Stimulated activated CD4-positive, alpha-beta T cell treated with anti-CD3 and anti-CD28 coated beads, Interleukin-1b, Interleukin-23, amount 100 ng/mL, for 48 hours (primary cell): ENCODE measurements at places on chromosomes 16 and 17.

- DNase-seq, result no peak
Observed at GRCh38 chr16:23608194-23608593, 12.1 kb upstream of the NDUFAB1 start.

DNA sequence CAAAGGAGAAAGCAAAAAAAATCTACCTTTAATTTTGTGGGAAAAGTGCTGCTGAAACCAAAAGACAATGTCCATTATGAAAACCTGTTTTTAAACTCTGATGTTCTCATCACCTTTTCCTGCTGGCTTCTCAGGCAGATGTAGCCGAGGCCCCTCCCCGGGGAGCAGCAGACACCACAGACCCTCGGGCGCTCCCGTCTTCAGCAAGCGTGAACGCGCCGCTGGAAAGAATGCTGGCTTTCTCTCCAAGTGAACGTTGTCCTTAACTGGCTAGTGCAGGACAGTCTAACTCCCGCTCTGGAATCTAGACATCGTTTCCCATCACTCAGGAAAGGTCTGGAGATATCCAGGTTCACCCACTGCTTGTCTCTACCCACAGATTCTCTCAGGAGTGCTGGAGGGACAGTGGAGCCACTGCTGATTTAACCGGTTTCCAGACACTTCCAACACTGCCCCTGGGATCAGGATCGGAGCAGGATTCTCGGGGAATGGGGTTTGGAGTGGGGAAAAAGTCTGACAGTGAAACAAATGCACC lies 211.2 kb downstream of the RBFOX3 start:
- DNase-seq, result no peak

GRCh38 chr16:72894293-72895151 lies 153.4 kb downstream of the ZFHX3 start:
- no peak for DNase-seq

DNA sequence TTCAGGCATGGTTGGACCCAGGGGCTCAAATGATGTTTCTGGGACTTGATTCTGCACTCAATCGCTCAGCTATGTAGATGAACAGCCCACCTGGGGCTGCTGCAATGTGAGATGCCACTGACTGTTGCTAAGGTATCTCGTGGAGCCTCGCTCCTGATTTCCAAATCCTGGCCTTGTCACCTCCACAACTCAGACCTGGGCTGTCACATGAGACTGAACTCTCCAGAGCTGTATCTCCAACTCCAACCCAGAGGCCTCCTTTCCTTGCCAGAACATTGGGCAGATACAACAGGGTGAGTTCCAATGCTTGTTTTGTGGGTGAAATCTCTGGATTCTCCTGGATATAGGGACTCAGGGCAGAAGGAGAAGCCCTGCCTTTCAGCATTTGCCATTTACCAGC lies 79.5 kb downstream of the GNAO1 start:
- no peak for DNase-seq

DNA sequence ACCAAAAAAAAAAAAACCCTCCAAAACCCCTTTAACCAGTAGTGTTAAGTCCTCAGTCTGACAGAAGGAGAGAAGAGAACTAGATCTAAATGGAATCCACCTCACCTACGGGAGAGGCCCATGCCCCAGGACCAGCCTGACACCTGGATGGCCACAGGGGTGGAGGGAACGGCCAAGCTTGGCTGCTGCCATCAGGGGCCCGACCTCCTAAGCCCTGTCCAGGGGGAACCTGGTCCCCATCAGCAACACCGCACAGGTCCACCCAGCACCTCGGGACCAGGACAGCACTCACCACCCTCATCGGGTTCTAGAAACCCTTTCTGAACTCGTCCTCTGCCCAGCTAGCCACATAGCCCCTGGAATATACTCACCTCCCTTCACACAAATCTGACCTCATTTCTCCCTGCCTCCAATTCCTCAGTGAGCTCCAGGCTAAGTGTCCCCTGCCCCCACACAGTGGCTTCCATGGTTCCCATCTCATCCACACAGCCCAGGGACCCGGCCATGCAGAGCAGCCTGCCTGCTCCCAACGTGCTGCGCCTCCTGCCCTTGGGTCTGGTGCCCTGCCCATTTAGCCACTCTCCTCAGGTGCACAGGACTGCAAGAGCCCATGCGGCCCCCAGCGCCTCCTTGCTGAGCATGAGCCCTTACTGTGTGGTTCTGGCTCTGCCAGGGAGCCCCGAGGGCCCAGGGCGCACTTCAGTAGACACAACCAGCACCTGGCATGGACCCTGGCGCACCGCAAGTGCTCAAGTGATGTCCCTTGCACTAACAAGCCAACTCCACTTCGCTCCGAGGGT lies 18.3 kb upstream of the CYTH1 start:
- DNase-seq, result no peak

DNA sequence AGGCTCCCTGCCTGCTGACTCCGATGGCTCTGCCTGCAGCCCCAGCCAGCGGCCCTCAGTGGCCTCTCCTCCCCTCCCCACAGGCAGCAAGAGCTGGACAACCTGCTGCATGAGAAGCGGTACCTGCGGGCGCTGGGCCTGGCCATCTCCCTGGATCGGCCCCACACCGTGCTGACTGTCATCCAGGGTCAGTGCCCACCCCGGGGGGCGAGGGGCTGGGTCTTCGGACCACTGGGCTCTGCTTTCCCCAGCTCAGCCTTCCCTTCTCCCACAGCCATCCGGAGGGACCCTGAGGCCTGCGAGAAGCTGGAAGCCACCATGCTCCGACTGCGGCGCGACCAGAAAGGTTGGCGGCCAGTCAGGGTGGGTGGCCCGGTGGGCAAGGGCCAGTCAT lies 3.4 kb downstream of the NOXO1 start:
- DNase-seq, result no peak

DNA sequence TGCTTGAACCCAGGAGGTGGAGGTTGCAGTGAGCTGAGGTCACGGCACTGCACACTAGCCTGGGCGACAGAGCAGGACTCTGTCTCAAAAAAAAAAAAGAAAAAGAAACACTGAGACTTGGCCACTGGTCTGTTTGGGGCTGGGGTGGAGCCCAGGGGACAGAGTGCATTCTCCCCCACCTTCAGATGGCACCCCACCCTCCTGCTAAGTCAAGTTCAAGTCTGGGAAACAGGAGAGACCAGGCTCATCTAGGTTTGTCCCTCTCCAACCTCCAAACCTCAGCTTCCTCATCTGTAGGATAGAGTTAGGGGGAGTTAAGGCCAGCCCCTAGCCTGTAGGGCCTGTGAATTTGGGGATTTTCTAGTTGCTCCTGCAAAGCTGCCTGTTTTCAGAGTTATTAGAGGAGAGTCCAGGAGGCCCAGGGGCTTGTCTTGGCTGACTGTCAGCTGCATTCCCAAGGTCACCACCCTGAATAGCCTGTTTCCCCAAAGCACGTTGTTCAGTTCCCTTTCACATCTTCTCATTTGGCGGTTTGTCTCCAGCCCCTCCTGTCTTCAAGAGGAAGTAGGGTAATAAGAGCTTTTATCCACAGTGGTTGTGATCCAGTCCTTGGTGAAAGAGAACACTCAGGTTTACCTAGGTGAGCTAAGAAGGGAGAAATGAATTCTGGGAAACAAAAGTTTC lies 2.2 kb downstream of the MT3 start:
- DNase-seq, result no peak

DNA sequence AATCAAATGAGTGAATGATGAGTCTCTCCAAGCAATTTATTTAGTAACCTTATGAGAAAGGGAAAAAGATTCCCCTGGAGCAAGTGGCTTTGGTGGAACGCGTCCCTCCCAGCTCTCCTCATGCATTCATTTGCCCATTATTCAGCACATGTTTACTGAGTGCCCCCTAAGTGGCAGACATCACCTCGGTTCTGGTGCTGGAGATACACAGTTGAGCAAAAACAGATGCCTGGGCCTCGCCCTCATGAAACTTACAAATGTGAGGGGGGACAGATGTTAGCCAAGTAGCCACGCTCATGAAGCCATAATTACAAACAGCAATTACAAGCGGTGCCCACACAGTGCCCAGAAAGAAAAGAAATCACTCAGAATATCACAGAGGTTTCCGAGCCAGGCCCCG lies 45.1 kb upstream of the CIBAR2 start:
- DNase-seq, result no peak

- no peak for DNase-seq
Observed at GRCh38 chr17:81076141-81076679, 41.3 kb downstream of the BAIAP2 start.

- DNase-seq, result no peak
Observed at GRCh38 chr16:61945511-61945910, 90.7 kb downstream of the CDH8 start.

- DNase-seq, result no peak
Observed at GRCh38 chr17:57570724-57571344, 174.3 kb downstream of the CCDC182 start.

- no peak for DNase-seq
Observed at GRCh38 chr16:89334050-89334449, 116.5 kb downstream of the ZNF778 start.
